ENCODE measurements at places on chromosomes 2 and 18. TPM values are rescaled to one million over a fixed set of nuclear protein-coding genes. Genes with fewer than 3 reads are reported as not detected.

The REEP1 gene
- not detected for total RNA-seq

The MALL gene
- total RNA-seq, result 2.4 TPM

The TEKT4 gene
- not detected for total RNA-seq

The MCM6 gene
- total RNA-seq, result 16.9 TPM

The TMEM185B gene
- 47.1 TPM for total RNA-seq

The WNT6 gene
- total RNA-seq, result not detected

The NAGK gene
- total RNA-seq, result 62.4 TPM

The EPHA4 gene
- 17.5 TPM for total RNA-seq

The UGT1A5 gene
- total RNA-seq, result not detected

The RTP5 gene
- total RNA-seq, result not detected

The MC2R gene
- total RNA-seq, result not detected

The DHRS9 gene
- not detected for total RNA-seq

The RNF149 gene
- 57.8 TPM for total RNA-seq

The SERPINB10 gene
- total RNA-seq, result 1.1 TPM

The LYPD6B gene
- 12.5 TPM for total RNA-seq

The LIPG gene
- total RNA-seq, result 38.1 TPM
